ENCODE measurements at places on chromosomes 12 and 14. TPM values are rescaled to one million over a fixed set of nuclear protein-coding genes. Genes with fewer than 3 reads are reported as not detected.

The GUCY2C gene
- not detected for total RNA-seq

The ALDH1L2 gene
- total RNA-seq, result 0.52 TPM

The LRP6 gene
- 0.80 TPM for total RNA-seq

The RFX4 gene
- total RNA-seq, result not detected

The CINP gene
- 28.2 TPM for total RNA-seq

The FGF6 gene
- not detected for total RNA-seq

The SALL2 gene
- 2.2 TPM for total RNA-seq

The KLRB1 gene
- 0.95 TPM for total RNA-seq
